ENCODE measurements at places on chromosomes 7 and 10.

DNA sequence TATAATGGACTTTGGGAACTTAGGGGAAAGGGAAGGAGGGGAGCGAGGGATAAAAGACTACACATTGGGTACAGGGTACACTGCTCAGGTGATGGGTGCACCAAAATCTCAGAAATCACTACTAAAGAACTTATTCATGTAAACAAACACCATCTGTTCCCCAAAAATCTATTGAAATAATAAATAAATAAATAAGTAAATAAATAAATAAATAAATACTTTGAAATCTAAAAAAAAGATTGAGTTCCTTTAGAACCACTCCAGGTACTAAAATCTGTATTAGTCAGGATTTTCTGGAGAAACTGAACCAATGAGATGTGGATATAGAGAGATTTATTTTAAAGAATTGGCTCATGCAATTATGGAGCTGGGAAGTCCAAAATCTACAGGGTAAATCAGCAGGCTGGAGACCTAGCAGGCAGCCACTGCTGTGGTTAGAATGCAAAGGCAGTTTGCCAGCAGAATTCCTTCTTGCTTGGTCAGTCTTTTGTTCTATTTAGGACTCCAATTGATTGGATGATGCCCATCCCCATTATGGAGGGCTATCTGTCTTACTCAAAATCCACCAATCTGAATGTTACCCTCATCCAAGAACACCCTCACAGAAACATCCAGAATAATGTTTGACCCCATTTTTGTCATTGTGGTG is 8.9 kb downstream of the IGFBP1 start:
- no peak for DNase-seq

GRCh38 chr10:117865945-117866344 is 180.8 kb downstream of the RAB11FIP2 start:
- DNase-seq: no peak

DNA sequence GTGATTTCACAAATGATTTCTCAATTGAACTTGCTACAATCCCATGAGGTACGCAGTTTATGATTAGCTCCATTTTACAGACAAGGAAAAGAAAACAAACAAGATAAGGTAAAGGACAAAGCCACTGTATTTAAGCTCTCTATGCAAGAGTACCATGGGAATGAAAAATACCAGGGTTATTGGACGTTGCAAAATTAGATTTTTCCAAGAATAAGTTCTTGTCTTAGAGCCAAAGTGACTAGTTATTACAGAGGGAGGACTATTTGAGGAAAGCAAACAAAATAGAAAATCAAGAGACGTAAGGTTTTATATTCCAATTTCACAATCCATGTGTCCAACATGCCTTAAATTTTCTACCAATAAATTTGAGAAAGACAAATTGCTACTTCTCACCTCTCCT is 97.9 kb upstream of the PTN start:
- DNase-seq: no peak

- no peak for DNase-seq
These were observed 5.8 kb downstream of the ADAM8 start for GRCh38 chr10:133270773-133271297.

- DNase-seq: no peak
These were observed 70.5 kb downstream of the RNLS start for GRCh38 chr10:88512599-88512998.

DNA sequence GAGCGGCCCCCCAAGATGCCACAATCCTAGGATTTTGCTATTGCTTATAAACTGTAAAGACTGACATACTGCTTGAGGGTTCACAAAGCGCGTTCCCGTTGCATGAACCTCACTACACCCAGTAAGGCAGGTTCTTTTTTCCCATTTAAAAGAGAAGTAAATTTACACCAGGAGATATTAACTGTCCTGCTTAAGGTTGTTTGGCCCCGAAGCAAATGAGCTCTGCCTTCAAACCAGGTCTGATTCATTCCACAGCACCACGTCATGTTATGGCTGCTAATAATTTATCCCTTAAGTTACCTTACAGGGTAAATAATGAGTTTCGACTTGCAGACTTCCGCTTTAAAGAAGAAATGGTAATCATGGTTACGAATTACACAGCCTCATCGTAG is 559 bp upstream of the FKBP14 start:
- no peak for DNase-seq

DNA sequence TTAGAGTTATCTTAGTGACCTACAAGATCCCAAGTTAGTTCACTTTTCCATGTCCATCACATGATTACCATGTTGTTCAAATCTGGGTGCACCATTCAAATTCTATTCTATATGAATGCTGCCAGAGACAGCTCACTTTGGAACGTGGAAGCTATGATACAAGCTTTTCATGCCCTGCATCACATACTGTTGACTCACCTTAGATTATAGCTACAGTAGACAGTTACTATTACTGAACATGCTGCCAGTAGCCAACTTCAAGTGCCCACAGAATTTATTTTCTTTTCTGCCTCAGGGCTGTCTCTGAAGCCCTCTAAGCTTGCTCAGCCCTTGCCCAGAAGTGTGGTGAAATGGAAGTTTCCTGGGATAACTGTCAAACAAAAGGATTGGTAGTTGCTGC is 231.1 kb downstream of the GPR158 start:
- no peak for DNase-seq

DNA sequence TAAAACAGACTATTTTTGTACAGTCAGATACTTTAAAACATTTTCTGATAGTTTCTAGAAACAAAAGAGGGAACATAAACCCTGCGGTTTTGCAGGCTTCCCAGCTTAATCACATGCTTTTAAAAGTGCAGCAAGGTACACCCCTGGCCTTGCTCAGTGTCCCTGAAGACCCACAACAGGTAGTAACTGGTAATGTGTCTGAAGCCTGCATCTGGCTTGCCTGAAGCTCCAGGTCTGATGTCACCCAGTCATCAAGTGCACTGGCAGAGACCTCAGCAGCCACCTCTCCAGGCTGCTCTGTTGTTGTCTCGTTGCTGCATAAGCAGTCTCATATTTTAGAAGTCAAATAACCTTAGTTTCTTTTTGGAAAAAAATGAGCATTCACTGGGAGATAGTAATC is 376.1 kb upstream of the MTPN start:
- no peak for DNase-seq

GRCh38 chr7:76428149-76428823 is 3.5 kb downstream of the ZP3 start:
- DNase-seq: no peak

DNA sequence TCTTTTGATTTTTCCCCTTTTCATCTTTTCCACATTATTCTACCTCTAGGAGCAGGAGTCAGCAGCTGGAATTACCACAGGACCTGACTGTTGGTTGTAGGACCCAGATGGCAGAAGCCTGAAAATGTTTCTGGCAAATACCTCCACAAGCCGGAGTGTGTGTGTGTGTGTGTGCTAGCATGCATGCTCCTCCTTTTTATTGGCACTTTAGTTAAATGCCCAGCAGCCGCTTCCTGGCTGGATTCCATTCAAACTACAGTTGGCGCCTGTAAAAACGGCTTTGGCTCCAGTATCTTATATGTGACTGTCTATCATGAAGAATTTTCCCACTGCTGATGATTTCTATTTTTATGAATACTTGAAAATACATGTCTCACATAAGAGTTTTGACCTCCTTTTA is 319.7 kb upstream of the SP4 start:
- DNase-seq: no peak

DNA sequence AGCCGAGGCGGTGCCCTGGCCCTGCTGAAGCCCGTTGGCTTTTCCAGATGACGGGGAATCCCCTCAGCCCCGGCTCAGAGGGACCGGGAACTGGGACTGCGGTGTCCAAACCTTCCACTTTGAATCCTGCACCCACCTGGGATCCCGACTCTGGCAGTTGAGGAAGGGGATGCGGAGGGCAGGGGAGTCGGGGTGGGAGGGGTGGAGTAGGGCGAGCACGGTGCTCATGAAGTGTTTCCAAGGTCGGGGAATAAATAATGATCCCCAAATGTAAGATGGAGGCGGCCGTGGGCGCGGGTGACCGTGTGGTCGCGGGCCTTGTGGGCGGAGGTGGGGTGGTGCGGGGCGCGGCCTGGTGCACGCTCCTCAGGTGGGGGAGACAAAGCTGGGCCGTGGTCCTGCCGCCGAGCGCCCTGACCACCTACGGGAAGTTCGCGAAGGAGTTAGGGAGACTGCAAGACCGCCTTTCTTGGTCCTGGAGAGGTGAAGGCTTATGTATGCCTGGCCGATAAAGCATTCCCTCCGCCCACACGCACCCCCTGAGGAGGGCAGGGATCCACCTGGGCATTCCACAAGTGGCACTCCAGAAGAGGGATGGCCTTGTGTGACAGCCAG is 1.4 kb downstream of the MTURN start:
- no peak for DNase-seq

DNA sequence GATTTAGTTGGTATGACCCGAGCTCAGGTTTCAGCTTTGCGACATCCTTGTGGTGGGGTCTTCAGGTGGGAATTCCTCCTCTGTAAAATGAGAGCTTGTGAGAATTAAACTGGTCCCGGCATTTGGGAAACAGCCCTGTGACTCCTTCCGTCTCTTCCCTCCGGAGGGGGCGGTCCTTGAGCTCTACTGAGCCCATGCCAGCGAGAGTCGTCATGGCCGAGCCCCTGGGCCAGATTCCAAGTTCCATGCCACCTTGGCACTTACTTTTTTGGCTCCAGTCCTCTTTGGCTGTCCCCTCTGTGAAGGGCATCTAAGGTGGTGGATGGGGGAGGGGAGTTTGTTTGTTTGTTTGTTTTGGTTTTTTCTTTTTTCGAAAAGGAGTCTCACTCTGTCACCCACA is 47.6 kb downstream of the GTF2IRD1 start:
- DNase-seq: no peak

DNA sequence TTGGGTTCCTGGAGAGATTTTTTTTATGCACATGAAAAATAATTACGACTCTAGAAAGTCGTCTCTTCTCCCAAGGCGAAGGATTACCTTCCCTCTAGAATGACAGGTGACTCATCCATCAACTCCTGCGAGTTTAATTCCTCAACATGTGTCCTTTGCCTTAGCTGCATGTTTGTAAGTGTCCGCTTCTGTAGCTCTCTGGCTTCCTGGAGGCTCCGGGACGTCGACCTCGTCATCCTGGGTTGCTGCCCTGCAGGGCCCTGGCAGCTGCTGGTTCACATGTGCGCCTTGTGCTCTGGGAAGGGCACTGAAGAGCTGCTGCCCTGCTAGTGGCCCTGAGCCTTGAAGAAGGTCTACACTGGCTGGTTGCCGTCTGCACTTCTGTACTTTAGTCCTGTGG is 210.2 kb downstream of the MLLT10 start:
- DNase-seq: no peak

DNA sequence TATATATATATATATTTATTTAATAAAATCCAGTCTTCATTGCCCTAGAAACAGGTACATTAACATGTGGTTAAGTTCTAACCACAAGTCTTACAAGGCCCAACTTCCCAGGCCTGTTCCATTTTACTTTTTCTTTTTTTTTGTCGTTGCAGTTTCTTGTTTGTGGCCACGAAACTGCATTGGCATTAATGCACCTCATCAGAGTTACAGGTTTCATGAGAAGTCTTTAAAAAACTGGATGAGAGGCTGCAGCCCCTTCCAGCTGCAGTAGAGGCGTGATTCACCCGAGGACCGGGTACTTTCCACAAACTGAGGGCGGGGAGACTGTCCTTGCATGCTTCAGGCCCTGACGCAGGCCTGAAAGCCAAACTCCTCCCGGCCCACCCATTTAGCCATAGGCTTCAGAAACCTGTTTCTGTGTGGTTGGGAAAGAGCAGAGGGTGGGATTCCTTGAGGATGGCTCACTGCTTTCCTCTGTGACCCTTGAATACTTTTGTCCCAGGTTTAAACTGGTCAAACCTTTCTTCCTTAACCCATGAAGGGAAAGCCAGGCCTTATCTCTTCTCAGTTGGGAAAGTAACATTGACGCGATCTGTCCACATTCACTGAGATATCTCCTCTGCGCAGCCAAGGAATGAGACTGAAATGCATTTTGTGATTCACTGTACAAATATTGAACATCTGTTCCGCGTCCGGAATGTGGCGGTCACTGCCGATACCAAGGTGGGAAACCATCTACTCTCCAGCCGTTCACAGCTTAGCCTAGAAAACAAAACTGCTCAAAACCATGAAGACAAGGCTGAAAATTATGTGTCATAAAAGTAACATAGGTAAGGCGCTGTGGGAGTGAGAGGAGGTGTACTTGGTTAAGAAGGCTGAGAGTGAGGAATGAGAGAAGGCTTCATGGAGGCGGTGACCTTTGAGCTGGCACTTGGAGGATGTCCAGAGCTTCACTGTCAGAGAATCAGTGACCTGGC is 311.7 kb downstream of the GATA3 start:
- no peak for DNase-seq

DNA sequence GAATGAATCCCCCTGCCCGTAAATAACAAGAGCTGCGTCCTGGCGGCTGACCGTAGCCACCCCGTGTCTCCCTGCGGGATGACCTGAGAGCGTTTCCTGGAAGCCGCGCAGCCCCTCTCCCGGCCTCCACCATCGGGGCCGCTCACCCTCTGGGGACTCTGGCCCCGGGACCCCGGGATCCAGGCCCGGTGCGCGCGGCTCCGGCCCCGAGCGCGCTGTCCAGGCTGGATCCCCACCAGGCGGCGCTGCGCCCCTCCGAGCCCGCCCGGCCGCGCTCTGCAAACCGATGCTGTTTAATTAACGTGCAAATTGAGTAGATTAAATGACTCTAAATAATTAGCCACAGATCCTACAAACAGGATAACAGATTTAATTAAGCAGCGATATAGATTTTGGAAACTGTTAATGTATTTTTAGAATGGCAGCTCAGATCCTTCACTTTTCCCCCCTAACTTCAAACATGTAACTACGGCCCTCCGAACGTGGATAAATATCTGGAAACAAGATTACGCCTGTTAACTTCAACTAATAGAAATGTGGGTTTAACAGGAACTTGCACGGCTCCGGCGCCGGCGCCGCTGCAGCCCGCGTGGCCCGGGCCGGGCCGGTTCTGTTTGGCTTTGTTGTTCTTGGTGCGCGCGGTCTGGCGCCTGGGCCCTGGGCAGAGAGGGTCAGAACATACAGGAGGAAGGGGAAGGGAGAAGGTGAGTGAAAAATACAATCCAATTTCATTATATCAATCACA is 7.1 kb upstream of the UNCX start:
- no peak for DNase-seq

- no peak for DNase-seq
These were observed 2.0 kb downstream of the JCAD start for GRCh38 chr10:30057421-30057841.

GRCh38 chr10:81903472-81903871 is 28.5 kb downstream of the NRG3 start:
- no peak for DNase-seq

GRCh38 chr10:3906511-3907111 is 121.6 kb upstream of the KLF6 start:
- DNase-seq: no peak

DNA sequence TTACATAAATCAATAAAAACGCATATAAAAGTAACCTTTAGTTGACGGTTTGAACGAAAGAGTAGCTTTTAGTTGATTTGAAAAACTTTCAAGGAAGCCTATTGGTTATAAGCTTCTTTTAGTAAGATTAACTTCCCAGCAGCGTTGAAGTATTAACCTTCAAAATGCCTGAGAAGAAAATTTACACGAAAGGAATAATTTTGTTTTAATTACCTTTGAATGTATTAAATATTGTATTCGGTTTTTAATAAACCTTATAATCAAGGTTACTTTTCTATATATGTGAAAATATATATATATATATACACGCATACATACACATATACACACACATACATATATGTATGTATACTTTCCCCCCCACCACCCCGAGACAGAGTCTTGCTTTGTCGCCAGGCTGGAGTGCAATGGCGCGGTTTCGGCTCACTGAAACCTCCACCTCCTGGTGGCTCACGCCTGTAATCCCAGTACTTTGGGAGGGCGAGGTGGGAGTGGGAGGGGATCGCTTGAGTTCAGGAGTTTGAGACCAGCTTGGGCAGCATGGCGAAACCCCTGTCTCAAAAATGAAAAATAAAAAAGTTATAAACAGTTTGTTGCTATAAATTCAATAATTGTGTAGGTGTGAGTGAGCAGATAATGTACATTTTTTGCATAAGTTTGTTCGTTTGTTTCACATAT is 57.6 kb upstream of the EZH2 start:
- no peak for DNase-seq
